Activated naive CD4-positive, alpha-beta T cell treated with anti-CD3 and anti-CD28 coated beads, Interleukin-2, amount 50 U/mL, for 72 hours (primary cell): ENCODE measurements at places on chromosomes 2 and 18. TPM values are rescaled to one million over a fixed set of nuclear protein-coding genes. Genes with fewer than 3 reads are reported as not detected.

MAP3K19 gene
- total RNA-seq: 0.64 TPM

RAB17 gene
- 0.88 TPM for total RNA-seq

POTEI gene
- total RNA-seq: not detected

CREG2 gene
- not detected for total RNA-seq

SLC9A4 gene
- 0.07 TPM for total RNA-seq

DNA sequence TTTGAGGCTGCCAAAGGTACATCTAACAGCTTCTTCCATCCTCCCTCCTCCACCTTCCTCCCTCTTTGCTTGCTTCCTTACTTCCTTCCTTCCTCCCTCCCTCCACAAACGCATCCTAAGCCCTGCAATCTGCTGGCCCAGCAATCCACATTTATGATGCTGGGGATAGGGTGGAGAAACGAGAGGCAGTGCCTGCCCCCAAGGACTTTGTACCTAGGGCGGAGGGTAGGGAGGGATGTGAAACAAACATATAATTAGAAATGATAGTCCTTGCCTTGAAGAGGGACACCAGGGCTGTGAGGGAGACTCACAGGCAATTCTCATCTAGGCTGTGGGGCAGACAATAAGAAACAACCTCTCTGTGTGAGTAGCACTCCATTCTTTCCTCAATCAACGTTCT, 188.3 kb downstream of the ANKRD30B start:
- no peak for DNase-seq

GRCh38 chr2:232488097-232488711, 570 bp upstream of the ECEL1 start:
- DNase-seq: no peak

- DNase-seq: no peak
Measured at GRCh38 chr18:26376105-26376504, 149.9 kb downstream of the TAF4B start.

DNA sequence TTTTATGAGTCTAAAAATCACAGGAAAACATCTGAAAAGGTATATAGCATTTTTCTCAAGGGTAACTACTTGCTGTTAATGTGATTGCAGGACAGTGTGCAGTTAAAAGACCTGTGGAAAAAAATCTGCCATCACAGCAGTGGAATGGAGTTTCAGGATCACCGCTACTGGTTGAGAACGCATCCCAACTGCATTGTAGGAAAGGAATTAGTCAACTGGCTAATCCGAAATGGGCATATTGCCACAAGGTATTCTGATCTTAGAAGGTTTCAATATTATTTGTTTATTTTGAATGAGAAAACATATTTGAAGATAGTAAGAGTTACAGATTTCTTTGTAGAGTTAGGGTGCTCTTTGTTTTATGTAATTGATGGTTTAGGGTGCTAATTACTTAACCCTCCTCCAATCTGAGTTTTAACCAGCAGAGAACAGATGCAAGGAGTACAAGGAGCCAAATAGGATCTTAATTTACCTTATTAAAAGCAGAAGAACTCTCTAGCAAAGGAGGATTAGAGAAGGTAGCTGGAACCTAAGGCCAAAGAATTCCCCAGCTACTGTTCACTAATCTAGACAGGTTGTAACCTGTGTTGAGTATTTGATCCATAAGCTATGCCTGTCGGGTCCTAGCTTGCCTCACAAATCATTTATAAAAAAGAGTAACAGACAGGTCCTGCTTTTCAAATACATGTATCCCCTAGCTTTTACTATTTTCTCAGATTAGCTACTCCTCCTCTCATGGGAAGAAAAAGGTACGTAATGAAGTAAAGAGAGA, 35.0 kb downstream of the PIKFYVE start:
- no peak for DNase-seq

DNA sequence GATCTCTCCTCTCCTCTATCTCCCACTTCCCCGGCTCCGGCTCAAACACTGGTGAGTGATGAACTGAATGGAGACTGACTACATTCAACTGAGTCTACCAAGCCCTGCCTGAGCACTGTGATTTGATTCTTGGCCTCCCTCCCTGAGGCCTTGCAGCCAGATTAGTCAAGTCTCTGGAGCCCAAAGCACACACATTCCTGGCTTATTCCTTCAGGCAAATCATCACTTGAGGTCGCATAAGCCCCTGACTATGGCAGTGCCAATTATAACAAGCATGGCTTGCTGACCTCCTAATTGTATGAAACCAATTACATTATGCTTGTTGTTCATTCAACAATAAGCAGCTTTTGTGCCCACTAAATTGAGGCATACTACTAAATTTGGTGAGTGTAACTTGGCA, 34.6 kb downstream of the EFEMP1 start:
- DNase-seq: no peak

- DNase-seq: peak; percentile 24
Measured at GRCh38 chr2:28325567-28326468, 66.8 kb upstream of the FOSL2 start.

- DNase-seq: no peak
Measured at GRCh38 chr2:42063431-42064171, 15.8 kb downstream of the PKDCC start.

DNA sequence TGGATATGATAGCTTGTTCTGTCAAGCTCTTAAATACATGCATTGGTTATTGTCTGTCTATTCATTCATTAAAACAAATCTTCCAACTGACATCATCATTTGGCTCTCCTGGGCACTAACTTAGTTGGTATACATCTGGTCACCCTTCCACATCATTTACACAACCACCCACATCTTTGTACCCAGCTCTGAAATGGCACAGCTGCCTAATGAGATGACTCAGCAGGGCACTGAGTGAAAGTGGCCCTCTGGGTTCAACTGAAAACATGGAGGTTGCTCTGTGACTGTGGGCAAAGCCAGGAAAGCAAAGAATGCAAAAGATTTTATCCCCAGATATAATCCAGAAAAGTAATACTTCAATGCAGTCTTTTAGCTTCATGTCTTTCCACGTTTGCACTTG, 234.0 kb upstream of the MAP2 start:
- DNase-seq: no peak

- no peak for DNase-seq
Measured at GRCh38 chr2:189236066-189236465, 56.5 kb upstream of the COL5A2 start.

DNA sequence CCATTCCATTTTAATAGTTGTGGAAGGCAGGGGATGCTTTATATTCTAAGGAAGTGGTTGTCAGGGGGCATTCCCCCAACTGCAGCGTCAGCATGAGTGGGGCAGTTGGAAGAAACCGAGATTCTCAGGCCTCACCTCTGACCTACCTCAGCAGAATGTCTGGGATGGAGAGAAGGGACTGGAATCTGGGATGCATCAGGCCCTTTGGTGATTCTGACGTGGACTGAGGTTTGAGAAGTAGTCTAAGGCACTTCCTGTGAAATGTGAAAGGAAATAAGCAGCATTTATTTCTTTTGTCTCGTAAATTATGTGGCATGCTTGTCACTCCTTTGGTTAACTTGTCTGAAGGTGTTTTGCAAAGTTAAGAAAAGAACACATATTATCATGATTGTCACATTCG, 540.7 kb upstream of the NETO1 start:
- DNase-seq: no peak

DNA sequence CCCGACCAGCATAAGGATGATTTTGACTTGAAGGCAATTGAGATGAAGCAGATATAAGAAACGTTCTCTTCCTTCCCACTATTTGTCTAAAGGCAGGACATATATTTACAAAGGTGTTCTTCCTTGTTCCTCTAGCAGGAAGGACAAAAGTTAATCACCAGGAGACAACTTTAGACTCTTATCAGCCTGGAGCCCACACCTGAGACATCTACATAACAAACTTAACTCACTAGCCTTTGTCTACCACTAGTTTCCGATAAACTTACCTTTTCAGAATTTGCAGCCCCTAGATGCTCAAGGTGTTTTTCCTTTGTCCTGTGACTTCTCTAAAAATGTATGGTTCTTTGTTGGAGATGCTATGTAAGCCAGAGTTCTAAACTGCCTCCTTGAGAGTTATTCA, 1047.8 kb upstream of the NXPH2 start:
- DNase-seq: no peak

- no peak for DNase-seq
Measured at GRCh38 chr2:97845133-97845532, 131.8 kb downstream of the ZAP70 start.

GRCh38 chr2:21175895-21176646, 52.3 kb downstream of the TDRD15 start:
- DNase-seq: no peak
